Astrocyte (in vitro differentiated cells and primary cell): ENCODE measurements at places on chromosomes 4 and X. TPM values are rescaled to one million over a fixed set of nuclear protein-coding genes. Genes with fewer than 3 reads are reported as not detected.
A peak's percentile ranks its signal among the peaks of the same experiment; 100 is the strongest.

DNA sequence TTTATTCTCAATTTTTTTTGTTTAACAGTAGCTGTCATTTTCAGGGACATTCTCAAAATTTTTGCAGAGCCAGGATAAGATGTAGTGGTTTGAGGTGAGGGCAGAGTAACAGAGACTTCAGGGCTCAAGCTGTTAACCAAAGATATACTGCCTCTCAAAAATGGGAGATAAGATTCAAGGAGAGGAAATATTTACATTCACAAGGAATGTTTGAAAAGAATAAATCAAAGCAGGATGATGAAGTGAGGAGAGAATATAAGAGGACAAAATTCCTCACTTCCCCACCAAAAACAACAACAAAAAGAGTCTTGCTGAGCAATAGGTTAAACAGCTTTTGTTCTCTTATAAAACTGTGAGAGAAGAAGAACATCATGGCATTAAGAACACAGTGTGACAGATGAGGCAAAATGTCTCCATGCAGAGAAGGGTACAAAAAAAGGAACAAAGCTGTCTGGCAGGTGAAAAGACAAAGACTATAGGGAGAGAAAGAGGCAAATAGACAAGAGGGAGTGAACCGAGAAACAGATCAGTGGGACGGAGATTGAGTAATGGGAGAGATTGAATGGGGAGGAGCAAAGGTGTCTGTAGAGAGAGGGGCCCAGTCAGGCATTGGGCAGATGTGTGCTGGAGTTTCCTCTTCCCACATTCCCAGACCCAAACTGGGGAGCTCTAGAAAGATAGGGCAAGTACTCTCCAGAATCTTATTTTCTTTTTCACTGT lies 106.1 kb upstream of the TMEM150C start:
- DNase-seq, result peak; percentile 68

- no peak for DNase-seq
These were observed 3.5 kb upstream of the TAB3 start for GRCh38 chrX:30892591-30892990.

DNA sequence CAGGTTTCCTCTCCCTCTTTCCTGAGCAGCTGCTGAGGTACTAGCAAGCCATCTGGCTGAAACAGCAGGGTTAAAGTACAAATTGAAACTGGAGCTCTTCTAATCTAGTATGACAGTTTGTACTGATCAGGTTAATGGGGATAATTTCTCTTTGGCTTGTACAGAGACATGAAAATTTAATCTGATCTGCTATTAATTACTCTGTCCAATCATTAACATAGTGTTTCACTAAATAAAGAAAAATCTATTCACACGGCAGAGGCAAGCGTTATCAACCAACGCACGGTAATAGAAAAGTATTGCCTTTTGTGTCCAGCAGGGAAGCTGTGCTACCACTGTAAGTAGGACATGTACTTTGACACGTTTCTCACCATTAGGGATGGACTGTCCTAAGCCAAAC lies 71.1 kb downstream of the IGSF1 start:
- no peak for DNase-seq

- DNase-seq, result no peak
These were observed 1.4 kb upstream of the CRMP1 start for GRCh38 chr4:5894266-5894665.

AFP gene
- 8.6 and 11.3 TPM in 2 replicates for total RNA-seq

SOWAHB gene
- total RNA-seq, result 6.2 and 6.8 TPM in 2 replicates

- no peak for DNase-seq
These were observed 141.9 kb upstream of the STK26 start for GRCh38 chrX:131881194-131881593.

GRCh38 chr4:1852904-1853623 lies 2.9 kb downstream of the LETM1 start:
- DNase-seq, result no peak

GLOD5 gene
- total RNA-seq, result not detected in 2 replicates

DNA sequence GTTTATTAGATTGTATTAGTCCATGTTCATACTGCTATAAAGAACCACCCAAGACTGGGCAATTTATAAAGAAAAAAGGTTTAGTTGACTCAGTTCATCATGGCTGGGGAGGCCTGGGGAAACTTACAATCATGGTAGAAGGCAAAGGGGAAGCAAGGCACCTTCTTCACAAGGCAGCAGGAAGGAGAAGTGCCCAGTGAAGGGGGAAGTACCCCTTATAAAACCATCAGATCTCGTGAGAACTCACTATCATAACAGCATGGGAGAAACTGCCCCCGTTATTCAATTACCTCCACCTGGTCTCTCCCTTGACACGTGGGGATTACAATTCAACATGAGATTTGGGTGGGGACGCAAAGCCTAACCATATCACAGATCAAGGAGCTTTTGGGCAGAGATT lies 8.1 kb upstream of the HSD17B13 start:
- DNase-seq, result no peak

FAM114A1 gene
- 159 and 169 TPM in 2 replicates for total RNA-seq

POF1B gene
- total RNA-seq, result not detected in 2 replicates

- no peak for DNase-seq
These were observed 45.0 kb upstream of the USP46 start for GRCh38 chr4:52704133-52704532.

- no peak for DNase-seq
These were observed 233.5 kb downstream of the ARHGAP24 start for GRCh38 chr4:85708468-85708867.

DNA sequence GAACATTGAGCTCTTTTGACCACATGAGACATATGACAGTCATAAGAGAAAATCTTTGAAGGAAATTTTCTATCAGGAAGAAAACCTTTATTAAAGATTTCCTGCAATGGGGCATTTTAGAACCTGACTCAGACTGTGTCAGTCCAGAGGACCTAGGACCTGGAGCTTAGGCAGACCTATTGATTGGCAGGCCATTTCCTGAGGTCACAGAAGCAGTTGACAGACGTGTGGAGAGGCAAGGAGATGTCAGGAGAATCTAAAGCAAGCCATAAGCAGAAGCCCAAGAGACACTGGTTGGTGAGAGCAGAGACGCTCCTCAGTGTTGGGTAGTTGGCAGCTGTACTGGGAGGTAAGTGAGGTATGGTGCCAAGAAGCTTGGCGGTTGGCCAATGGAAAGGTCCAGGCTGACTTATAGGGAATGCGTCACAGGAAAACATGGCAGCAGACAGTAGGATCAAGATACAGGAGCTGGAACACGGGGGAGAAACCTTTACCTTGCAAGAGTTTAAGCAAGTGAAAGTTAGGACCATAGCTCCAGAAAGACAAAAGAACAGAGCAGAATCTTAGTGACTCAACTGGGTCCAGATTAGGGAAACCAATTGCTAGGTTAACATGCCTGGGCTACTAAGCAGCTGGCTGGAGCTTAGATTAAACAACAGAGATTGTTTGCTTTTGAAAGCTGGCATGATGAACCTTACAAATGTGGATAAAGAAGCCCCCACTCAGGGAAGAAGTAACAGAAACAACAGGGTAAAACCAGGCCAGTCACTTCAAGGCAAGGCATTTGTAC lies 18.6 kb downstream of the PALLD start:
- no peak for DNase-seq

- DNase-seq, result no peak
These were observed 35.3 kb downstream of the SHROOM2 start for GRCh38 chrX:9821572-9821971.

GRCh38 chrX:115900425-115900824 lies 270.1 kb upstream of the AGTR2 start:
- DNase-seq, result no peak

GC gene
- total RNA-seq, result not detected in 2 replicates

VSIG4 gene
- total RNA-seq, result not detected in 2 replicates

GRCh38 chr4:3375688-3376087 lies 66.1 kb upstream of the HGFAC start:
- peak; percentile 62 for DNase-seq

- no peak for DNase-seq
These were observed 13.8 kb downstream of the ATP10D start for GRCh38 chr4:47498899-47499298.

DNA sequence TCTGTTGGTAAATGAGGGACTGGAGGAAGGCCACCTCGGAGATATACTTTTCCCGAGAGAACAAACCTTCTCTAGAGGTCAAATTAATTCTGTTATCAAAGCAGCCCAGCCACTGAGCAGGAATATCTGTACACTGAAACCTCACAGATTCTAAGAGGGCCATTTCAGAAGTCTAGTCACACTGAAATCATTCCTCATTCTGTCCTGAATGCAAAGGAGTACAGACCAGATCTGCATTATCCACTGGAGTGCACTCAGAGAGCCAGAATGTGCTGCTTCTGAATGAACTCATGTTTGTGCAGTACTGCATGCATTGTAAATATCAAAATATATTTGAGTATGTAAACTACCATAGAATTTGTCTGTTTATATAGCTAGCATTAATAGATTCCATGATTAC lies 278.3 kb upstream of the FSTL5 start:
- DNase-seq, result no peak

DNA sequence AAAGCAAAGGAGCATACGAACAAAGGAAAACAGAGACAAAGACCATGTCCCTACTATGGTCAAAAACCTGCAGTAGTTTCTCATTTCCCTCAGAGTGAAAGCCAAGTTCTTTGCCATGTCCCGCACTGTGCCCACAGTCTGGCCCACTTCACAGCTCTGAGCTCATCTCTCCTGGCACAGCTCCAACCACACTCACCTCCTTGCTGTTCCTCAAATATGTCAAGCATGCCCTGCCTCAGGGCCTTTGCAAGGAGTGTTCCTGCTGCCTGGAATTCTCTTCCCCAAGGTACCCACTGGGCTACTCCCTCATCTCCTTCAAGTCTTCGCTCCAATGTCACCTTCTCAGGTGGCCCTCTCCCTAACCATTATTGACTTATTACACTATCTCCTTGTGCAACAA lies 72.1 kb downstream of the COX18 start:
- DNase-seq, result peak; percentile 40

GRCh38 chr4:18689308-18690115 lies 668.0 kb upstream of the LCORL start:
- peak; percentile 23 for DNase-seq

- peak; percentile 53 for DNase-seq
These were observed 47.6 kb upstream of the UXT start for GRCh38 chrX:47706575-47706974.

GRCh38 chr4:77800483-77801259 lies 18.5 kb downstream of the CNOT6L start:
- DNase-seq, result peak; percentile 52

ZFP42 gene
- total RNA-seq, result 4.5 and 4.9 TPM in 2 replicates

DNA sequence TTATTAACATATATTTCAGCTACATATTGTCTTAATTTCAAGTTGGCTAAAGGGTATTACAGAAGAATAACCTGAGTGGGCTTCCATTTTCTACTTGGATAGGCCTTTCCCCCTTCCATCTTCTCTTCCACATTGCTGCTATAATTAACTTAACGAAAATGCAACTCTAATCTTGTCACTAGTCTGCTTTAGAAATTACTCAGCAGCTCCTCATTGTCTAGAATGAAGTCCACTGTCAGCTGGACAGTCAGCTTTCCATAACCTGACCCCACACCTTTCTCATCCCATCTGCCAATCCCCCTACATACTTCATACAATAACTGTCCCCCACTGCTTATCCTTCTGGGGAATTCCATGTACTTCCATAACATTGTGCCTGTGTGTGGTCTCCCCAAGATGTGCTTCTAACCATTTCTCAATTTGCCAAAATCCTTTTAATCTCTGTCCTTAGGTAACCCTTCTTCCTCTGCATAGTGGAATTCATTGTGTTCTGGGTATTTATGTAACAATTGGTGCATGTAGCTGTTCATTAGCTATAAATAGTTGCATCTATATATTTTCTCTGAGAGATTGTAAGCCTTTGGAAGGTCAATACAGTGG lies 4.8 kb downstream of the MND1 start:
- DNase-seq, result no peak

DNA sequence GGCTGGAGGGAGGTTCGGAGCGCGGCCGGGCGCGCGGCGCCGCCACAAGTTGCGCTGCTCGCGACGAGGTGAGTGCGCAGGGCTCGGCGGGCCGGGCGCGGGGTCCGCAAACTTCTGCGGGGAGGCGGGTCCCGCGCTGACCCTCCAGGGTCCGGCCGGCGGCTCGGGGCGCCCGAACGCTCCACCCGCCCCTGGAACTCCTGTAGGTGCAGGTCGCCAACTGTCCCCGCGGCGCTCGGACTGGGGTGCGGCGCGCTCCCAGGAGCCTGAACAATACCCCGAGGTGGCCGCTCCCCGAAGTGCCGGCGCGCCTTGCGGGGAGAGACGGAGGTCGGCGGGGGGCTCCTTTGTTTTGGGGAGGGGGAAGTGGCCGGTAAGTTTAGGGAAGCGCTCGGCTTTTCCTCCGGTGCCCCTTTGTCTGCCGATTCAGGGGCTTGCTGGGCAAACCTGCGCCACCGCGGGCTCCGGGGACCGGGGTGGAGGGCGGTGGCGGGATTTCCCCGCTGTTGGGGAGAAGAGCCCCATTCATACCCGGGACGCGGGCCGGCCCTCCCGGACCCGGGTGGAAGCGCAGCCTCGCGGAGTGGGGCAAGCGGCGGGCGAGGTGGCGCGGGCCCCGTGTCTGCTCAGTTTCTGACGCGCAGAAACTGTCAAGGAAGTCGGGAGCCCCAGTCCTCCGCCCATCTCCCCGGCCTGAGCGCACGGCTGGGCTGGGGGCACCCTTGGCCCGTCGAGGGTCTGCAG lies 694 bp downstream of the TBL1X start:
- DNase-seq, result no peak

GRCh38 chr4:105145156-105145902 lies 1.3 kb upstream of the TET2 start:
- DNase-seq, result no peak

GRCh38 chr4:143455211-143455610 lies 58.3 kb upstream of the SMARCA5 start:
- DNase-seq, result peak; percentile 40

DNA sequence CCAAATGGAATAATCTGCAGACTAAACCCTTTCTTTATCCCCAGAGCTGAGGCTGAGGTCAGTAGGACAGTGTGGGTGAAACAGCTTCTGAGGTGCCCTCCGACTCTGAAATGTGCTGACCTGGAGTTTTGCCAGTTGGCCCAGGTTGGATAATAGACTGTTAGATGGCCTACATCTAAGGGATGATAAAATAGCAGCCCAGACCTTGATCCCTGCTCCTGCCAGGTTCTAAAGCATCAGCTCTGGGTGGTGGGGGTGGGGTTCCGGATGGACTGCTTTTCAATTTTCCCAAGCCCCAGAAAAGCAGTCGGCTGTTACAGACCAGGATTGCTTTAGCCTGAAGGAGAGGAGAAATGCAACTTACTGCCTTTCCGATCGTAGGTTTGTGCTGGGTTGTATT lies 110.4 kb downstream of the NHS start:
- DNase-seq, result no peak

UGT2B11 gene
- total RNA-seq, result not detected in 2 replicates

CLDN22 gene
- not detected in 2 replicates for total RNA-seq

DNA sequence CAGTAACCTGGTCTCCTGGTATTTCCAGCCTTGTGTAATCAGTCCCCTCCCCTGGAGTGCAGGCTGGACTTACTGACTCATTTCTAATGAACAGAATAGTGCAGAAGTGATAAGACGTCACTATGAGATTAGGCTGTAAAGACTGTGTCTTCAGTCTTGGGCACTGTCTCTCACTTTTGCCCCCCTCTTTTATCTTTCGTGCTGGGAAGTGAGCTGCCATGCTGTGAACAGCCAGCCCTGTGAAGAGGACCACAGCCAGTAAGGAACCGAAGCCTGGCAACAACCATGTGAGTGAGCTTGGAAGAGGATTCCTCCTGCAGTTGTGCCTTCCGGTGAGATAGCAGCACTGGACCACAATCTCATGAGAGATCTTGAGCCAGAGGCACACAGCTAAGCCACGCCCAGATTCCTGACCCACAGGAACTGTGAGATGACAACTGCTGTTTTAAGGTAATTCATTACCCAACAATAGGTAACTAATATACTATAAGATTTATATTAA lies 67.5 kb upstream of the GPR34 start:
- DNase-seq, result peak; percentile 48
